ENCODE measurements at places on chromosomes 3 and 15. TPM values are rescaled to one million over a fixed set of nuclear protein-coding genes. Genes with fewer than 3 reads are reported as not detected.

DNA sequence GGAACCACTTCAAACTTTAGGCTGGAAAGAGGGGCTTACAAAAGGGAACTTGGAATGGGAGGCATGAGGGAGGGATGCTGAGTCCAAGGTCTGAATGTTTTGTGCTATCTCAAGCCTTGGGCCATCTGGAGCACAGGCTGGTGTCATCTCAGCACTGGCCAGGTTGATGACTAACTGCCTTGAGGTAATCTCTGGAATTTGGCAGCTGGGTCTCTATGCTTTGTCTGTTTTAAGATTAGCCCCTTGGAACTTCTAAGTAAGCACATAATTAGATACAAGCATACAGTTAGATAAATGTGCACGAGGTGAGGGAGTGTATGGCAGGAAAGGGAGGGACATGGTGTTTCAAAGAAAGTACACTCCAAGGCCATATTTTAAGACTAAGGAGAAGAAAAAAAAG lies 252.4 kb upstream of the CCDC54 start:
- DNase-seq, result no peak

DNA sequence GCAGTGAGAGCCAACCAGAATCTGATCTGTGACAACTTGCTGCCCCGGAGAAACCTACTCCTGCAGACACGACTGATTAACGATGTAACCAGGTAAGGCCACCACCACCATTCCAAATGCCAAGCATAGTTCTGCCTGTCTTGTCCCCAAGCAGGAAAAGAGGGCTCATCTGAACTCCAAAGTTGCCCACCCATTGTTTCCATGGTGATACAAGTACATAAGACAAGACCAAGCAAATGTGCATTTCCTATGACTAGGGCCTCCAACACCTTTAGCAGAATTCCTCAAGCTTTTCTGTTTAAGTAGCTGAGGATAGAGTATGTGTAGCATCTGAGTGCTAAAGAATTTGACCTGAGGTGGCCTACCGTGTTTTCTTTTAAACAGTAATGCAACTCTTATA lies 290.7 kb downstream of the RYR3 start:
- DNase-seq, result no peak

DNA sequence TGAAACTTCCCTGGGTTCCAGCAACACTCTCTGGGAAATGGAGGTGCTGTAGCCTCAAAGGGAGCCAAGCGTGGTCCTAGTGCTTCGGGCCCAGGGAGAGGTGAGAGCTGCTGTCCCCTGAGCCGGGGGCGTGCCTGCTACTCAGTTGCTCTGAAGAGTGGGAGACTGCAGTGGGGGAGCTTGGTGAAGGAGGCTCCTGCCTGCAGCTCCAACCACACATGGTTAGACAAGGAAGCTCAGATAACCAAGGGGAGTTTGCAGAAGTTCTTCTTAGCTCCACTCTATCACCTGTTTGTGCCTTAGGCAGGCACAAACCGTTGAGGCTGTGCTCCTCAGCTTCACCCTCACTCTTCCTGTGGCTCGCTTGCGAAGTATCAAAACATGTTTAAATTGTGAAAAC lies 53.6 kb upstream of the TRPM1 start:
- no peak for DNase-seq

GRCh38 chr3:149448331-149448831 lies 26.1 kb upstream of the TM4SF4 start:
- DNase-seq, result no peak

GRCh38 chr15:84969257-84969656 lies 12.4 kb upstream of the PDE8A start:
- no peak for DNase-seq

DNA sequence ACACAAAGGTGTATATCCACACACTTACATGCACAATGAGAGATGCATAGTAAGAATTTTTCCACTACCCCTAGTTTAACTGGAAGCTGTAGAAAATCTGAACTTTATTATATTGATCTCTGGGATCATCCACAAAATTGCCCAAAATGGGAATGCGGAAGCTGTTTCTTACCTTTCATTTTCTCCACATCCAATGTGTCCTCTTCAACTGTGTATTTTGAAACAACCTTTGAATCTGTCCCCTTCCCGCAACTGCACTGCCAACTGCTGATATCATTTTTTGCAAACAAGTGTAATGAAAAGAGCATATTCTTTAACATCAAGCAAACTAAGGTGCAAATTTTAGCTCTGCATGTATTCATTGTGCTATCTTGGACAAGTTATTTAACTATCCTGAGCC lies 427.6 kb upstream of the TPRG1 start:
- DNase-seq, result no peak

DNA sequence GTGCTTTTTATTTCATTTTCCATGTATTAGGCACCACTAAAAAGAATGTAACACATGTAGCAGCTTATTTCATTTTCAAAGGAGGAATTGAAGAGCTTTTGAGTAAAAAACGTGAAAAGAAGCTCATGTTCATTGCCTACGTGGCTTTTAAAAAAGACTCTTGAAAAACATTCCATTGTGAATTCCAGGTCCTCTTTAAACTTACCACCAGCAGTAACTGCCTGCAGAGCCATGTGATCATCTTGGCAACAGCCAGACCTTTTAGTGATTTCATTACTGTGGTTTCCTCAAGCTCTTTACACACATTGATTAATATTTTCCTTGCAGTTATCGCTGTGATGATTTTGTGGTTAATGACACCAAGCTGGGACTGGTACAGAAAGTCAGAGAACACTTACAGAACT lies 43.8 kb upstream of the FBXL22 start:
- DNase-seq, result no peak

Gene ETV5
- total RNA-seq, result 1.0 TPM

- DNase-seq, result no peak
Measured at GRCh38 chr3:43709022-43709421, 18.3 kb downstream of the ABHD5 start.

Gene MASP1
- not detected for total RNA-seq
